ENCODE measurements at places on chromosomes 12 and 14.

GRCh38 chr12:95874452-95874851 lies 15.7 kb downstream of the SNRPF start:
- no peak for DNase-seq

DNA sequence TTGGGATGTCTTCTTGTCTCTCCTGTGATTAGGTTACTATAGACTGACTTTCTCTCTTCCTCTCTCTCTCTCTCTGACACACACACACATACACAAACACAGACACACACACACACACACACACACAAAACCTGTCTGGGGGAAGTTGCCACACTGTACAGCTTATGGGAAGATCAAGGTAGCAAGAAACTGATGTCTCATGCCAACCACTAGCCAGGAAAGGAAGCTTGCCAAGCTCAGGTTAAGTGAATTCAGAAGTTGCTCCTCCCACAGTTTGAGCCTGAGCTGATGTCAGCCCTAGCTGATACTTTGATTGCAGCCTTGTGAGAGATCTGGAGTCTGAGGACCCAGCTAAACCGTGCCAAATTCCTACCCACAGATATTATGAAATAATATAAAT lies 67.1 kb downstream of the PPFIA2 start:
- DNase-seq: no peak

DNA sequence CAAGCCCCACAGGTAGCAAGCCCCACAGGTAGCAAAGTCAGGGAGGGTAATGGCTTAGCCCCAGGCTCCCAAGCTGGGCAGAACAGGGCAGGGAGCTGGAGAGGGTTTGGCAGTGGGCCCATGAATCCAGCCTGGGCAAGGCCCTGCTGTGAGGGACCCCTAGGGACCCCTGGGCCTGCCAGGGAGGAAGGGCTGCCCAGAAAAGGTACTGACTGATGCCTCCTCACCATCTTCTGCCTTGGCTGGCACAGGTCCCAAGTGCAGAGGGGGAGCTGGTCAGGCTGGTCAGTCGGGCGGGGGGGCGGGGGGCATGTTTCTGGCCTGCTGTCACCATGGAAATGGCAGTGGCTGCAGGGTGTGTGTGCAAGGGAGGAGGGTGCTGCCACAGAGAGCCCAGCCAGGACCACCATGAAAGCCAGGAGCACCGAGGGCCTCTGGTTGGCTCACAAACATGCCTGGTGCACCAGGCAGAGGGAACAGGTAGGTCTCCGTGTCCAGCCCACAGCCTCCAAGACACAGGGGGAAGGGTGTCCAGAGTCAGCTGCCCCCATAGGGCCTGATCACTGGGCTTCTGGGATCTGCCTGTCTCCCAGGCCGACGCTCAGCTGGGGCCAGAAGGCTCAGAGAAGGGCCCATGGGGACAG lies 1.5 kb upstream of the CRIP2 start:
- DNase-seq: no peak

DNA sequence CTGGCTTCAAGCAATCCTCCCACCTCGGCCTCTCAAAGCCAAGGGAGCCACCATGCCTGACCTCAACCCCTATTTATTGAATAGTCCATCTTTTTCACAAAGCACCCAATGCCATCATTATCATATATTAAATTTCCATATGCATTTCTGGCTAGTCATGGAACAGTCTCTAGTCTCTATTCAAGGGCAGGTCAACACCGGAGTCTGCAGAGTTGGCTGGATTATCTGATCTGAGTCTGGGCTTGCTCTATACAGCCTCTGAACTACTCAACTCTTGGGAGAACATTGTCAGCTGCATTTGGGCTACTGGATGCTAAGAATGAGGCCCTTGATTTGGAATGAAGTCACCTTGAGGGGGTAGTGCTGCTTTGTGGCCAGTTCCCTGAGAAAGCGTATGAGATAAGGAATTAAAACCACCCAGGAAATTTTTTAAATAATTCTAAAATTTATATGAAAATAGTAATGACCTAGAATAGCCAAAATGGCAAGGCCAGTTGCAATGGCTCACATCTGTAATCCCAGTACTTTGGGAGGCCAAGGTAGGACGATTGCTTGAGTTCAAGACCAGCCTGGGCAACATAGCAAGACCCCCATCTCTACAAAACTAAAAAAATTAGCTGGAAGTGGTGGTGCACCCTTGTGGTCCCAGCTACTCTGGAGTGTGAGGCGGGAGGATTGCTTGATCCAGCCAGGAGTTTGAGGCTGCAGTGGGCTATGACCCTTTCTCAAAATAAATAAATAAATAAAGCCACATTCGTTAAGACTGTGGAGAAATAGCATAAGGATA lies 6.9 kb upstream of the NAA25 start:
- DNase-seq: no peak

DNA sequence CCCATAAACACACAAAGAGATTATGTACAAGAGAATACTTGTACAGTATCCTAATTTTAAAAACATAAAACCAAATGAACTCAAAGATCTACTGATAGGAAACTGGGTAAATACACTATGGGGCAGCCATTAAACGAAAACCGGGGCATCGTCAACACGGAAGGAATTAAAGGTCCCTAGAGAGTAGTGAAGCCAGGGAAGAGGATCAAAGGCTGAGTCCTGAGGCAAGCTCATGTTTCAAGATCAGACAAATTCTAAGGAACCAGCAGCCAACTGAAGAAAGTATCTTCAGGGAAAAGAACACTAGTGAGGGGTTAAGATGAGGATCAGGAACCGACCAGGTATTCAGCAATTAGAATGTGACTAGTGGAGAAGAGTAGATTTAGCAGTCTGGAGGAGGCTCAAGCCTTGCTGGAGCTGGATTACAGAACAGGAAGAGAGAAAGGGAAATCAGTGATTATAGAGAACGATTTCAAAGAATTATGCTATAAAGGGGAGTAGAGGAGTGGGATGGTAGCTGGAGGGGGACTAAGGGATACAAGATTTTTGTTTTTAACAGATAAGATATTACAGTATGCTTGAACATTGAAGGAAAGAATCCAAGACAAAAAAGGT lies 23.7 kb downstream of the SEL1L start:
- DNase-seq: no peak

DNA sequence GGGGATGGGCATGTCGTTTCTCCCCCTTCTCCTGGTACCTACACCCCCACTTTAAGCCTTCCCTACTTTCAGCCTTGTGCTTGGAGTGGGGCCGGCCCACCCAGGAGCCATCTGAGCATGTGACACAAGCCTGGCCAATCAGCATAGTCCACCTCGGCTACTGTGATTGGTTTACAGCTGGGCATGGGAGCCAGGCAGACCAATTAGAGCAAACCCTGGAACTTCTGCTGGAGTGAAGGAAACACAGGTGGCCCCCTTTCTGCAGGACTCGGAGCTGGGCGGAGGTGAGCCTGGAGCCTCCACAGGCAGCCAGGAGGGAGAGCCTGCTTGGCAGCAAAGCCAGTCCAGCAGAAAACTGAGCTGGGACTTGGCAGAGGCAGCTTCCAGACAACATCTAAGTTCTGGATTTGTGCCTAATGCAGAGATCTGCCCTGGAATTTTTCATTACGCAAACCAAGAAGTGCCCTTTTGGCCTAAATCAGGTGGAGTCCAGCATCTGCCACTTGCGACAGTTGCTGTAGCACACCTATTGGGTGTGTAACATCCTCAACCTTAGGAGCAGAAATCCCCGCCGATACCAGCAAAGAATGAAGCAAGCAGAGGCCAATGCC lies 59.5 kb downstream of the SCARB1 start:
- DNase-seq: no peak

GRCh38 chr14:69014829-69015259 lies 35.7 kb upstream of the ACTN1 start:
- DNase-seq: no peak

- DNase-seq: no peak
Observed at GRCh38 chr14:54348001-54348611, 48.7 kb upstream of the CDKN3 start.

DNA sequence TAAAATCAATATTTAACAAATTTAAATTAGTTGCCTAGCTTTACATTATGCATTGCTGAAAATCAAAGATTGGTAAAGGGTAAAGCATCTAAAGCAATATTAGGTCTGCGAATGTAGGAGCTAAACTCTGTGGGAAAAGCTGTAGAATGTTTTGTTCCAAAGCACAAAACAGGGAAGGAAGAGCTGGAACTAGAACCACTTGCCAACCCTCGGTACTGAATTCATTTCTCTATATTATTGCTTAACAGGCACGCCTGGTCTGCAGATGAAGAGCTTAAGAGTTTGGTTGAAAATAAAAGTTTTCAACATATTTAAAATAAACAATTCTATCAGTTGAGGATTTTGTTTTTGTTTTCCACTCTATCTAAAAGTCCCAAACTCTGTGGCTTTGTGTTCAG lies 1252.8 kb upstream of the SEL1L start:
- DNase-seq: no peak

- no peak for DNase-seq
Observed at GRCh38 chr12:99027461-99027860, 382.4 kb downstream of the APAF1 start.

DNA sequence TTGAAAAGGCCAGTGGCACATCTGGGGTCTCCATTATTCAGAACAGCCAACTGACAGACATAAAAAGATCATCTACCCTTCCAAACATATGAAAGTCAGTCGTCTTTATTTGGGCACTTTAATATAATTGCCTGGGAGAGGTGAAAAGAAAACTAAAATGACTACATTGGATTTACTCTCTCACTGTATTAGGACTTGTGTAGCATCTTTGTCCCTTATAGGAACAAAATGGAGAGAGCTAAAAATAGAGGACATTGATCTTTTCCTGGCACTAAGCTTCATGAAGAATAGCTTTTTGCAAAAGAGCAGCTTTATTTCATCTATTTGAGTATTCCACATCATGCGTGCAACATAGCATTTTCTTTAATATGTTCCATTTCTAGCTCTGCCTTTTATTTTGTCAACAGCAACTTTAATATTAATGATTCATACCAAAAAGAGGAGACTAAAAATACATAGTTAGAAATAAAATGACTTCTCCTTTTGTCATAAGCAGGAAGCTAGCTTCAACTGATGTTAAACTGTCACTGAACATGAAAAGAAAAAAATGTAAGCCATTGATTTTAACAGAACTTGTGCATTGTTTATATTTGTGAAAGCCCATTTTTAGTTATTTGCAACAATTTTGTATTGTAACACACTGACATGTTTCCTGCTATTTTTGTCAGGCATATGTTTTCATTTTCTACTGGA lies 254.6 kb downstream of the SEC23A start:
- no peak for DNase-seq

DNA sequence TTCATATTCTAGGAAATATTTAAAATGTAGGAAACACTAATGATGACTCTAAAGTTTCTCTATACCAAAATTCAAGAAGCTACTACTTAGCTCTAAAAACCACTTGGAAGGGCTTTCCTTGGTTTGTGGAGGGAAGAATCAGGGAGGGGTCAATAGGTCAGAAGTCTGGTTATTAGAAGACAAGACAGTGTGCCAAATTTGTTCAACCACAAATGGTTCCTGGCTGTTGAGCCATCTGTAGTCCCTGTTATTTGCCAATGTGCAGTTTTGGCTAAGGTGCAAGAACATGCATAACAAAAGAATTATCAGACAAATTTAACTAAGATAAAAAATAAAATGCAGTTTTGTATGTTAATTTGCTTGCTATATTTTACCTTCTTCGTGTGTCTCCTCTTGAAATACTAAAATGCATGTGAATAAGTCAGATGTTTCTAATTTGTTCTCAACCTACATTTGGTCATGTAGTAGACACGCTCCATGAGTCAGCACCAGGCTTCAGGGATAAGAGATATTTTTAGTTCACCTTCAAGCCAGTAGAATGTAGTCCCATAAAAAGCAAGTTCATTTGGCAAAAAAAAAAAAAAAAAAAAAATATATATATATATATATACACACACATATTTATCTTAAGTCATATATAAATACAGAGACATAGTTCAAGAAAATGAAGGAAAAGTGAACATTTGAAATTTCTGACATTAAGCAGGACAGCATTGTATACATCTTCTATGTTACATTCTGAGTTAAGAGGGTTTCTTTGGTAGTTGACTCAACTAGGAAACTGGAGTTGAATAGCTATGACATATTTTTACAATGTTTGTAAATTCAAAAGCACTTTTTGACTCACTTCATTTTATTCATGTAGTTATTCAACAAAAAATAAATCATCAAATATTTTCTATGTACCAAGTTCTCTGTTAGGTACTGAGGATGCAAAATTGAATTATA lies 123.3 kb downstream of the KCNC2 start:
- no peak for DNase-seq

DNA sequence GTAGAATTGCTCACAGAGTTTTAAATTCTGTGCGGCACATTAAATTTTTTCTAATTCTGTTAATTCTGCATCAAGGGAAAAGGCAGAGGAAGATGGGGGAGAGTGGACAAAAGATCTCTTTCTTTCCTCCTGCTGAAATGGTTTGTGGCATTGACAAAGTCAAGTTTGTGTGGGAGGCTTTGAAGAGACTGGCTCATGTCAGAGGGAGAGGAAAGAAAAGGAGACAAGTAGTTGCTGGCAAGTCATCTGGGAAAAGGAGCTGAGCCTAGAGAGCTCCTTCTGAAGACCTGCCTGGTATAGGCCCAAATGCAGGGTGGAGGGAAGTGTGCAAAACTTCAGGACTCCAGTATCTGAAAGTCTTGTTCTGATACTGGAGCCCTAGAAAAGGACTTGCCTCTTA lies 36.3 kb downstream of the TTLL5 start:
- DNase-seq: no peak

DNA sequence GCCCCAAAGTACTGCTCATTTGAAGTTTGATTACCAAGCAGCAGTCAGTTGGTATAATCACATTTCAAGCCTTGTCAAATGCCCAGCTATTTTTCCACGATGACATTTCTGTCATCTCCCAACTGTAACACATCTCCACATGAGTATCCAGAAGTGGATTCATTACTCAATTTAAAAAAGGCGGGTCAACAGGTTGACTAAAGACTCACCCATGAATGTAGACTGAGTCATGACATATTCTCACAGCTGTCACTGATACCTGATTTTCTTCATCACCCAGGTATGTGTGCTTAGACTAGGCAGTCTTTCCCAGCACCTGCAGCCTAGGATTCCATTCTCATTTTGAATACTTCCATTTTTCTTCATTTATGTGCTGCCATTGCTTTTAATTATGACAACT lies 75.1 kb upstream of the DBX2 start:
- DNase-seq: no peak

- DNase-seq: no peak
Observed at GRCh38 chr12:109099431-109100020, 2.1 kb downstream of the UNG start.

- no peak for DNase-seq
Observed at GRCh38 chr14:64775081-64775777, 71.0 kb downstream of the PLEKHG3 start.

DNA sequence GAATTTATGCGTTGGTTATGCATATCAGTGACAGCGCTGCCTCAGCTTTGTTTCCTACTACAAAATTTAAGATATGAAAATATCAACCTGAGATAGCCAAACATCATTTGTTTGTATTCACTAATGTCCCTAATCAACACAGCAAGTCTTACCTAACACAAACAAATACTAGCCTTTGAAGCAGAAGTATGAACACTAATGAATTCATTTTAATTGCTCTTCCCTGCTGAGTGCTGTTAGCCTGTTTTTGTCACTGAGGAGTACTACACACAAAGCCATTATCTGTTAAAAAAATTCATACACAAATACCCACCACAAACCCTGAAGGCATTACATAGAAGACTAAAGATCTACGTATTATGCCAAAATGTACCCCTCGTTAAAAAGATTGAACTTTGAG lies 150.8 kb downstream of the HELB start:
- DNase-seq: no peak
